SK-N-SH (cell line): ENCODE measurements at places on chromosomes 16 and 17.

DNA sequence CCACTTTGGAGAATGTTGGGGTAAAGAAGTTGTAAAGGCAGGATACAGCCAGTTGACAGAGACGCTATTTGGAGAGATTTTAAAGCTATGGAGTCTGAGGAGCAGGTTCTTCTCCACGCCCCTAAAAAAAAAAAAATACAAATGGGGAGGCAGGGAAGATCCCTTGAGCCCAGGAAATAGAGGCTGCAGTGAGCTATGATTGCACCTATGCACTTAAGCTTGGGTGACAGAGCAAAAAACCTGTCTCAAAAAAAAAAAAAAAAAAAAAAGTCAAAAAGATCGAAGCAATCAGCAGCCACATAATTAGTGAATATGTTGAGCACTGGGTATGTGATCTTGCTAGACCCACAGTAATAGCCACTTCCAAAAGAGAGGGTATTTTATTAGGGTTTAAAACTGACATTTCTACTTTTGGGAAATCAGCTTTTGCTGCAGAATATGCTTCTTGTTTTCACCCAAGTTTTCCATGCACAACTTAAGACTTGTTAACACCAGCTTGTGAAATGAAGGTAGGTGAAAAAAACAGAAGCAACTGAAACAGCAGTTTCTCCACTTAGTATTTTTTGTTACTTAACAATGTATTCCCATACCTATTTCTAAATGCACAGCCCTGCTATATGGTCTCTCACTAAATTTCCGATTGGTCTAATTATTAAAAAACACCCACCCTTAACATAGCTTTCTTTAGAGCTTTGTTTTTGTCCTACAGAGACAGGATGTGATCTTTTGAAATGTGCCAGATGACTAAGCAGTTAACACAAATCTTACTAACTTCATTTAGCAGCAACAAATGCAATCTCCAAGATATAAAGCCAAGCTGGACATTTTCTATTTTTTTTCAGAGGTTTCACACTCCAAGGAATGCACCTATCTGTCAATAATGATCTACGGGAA lies 2.5 kb upstream of the ARL6IP1 start:
- DNase-seq: no peak

DNA sequence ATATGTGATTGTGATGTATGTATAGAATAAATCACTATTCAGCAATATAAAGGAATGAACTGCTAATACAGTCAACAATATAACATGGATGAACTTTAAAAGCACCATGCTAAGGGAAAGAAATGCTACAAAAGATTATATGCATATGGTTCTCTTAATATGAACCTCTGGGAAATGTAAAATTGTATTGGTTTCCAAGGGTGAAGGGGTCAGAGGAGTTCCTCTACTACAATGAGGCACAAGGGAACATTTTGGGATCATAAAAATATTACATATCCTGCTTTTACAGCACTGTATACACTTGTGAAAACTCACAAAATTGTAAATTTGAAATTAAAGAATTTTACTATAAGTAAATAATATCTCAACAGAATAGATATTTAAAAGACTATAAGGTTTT lies 111.4 kb downstream of the CA10 start:
- no peak for DNase-seq

DNA sequence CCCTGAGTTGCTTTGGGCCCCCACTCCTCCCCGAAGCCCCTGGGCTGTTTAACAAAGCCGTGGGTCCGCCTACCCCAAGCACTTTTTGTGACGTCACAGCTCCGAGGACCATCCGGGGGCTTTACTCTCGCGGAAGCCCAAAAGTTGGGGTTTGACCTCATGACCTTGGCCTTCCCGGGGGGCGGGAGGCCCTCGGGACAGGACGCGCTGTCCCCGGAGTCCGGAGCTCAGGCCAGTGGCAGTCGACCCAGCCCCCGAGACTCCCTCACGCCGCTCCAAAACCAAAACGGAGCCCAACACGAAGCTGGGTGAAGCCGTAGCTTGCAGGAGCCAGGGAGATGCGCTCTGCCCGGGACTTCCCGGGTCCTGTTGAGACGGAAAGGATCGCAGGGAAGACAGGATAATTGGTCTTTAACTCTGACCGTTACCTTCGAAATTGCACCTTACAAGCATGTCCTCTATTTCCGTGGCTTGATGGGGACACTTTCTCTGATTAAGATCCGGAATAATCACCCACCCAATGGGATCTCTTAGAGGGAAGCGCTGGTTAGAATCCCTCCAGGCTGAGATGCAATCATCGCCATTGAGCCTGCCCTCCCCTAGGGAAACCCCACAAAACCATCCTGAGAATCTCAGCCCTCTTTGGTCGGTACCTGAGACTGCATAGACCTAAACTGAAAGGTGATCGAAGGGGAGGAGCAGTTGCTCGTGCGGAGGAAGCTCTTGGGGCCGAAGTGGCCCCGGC lies 4.9 kb upstream of the SOX9 start:
- DNase-seq: no peak

DNA sequence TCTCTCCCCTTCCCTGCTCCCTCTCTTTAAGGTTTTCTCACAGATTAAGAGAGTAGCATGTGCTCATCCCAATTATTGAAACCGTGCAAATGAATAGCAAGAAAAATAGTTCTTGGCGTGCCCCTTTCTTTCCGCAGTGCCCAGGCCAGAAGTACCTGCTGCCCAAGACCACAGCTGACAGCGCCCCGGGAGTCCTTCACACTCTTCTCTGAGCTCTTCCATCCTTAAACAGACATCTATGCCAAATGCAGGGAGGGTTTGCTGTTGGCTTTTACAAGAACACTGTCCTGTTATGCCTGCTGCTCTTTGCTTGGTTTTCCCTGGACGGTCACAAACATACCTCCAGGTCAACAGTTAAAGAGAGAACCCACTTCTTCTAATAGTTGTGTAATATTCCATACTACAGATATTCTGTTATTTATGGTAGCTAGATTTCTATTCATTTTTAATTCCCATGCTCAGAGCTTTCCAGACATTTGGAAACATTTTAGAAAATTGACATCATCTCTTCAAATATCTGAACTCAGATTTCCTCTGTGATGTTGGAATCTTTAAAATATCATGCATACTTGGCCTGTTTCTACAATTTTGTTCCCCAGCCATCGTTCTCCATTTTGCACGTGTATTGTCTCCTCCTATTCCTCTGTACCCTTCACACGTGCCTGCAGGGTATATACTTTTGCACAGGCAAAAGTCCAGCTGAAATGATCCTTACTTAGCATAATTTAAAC lies 416.7 kb downstream of the WWOX start:
- DNase-seq: no peak
